ENCODE measurements at places on chromosomes 13 and 19. TPM values are rescaled to one million over a fixed set of nuclear protein-coding genes. Genes with fewer than 3 reads are reported as not detected.

The OR10H1 gene
- not detected for total RNA-seq

The ZNF208 gene
- 12.6 TPM for total RNA-seq

The ZNF844 gene
- total RNA-seq = 7.8 TPM

The PRRG2 gene
- total RNA-seq = 1.2 TPM

The SOHLH2 gene
- not detected for total RNA-seq

The RNF225 gene
- total RNA-seq = not detected

The CYP4F2 gene
- total RNA-seq = not detected

The NUP58 gene
- total RNA-seq = 36.5 TPM

The GSX1 gene
- total RNA-seq = not detected

The C19orf67 gene
- not detected for total RNA-seq

The KLK10 gene
- total RNA-seq = not detected

All from aorta (tissue), 5 donors.